Cerebellum (tissue), 4 donors: ENCODE measurements at places on chromosomes 6 and 20.

DNA sequence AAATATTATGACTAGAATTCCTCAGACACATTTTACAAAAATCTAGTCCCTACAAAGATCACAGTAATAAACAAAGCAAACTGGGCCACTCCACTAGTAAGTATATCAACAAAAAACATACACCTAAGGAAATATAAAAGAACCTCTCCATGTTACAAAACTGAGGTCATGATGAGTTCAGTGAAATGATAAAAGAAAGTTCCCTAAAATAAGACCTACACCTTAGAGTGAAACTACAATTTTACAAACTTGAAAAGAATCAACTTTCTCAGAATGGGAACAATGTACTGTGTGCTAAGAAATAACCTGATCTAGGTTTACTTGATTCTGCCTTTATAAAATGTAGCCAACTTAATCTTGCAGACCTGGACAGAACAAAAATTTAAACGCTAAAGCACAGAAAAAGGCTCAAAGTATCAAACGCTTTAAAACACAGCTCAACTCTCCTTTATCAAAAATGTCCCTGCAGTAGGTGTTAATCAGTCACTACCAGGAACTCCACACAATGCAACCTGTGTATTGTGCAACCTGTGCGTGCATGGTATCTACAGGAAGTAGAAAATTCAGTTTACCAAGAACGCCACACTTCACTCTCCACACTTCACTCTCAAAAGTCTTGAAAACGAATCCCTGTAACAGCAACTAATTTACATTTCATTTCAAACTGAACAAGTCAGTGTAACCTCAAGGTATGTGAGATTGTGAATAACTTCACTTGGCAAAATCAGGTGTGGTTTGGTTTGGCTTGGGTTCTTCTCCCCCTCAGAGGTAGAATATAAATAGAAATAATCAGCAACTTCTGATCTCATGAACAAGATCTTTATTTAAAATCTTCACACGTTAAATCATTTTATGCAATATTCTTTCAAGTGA is 1.8 kb downstream of the RALGAPA2 start:
- DNase-seq = no peak

DNA sequence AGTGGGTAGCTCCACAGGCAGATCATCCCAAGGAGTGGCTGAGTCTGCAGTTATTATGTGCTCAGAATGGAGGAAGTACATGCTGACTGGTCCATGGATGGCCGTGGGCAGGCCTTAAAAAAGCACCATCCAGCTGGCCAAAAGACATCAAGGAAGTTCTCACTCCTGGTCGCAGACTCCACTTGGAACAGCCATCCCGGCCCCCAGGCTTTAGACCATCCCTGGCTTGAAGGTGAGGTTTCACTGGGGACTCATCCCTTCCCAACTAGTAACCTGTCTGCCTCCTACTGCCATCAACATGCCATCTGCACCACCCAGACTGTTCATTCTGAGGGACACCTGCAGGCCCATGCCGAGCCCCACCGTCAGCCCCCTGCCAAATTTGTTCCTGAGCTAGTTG is 36.1 kb upstream of the OPRM1 start:
- no peak for DNase-seq

- no peak for DNase-seq
Observed at GRCh38 chr20:35329435-35330139, 37.4 kb upstream of the FAM83C start.

DNA sequence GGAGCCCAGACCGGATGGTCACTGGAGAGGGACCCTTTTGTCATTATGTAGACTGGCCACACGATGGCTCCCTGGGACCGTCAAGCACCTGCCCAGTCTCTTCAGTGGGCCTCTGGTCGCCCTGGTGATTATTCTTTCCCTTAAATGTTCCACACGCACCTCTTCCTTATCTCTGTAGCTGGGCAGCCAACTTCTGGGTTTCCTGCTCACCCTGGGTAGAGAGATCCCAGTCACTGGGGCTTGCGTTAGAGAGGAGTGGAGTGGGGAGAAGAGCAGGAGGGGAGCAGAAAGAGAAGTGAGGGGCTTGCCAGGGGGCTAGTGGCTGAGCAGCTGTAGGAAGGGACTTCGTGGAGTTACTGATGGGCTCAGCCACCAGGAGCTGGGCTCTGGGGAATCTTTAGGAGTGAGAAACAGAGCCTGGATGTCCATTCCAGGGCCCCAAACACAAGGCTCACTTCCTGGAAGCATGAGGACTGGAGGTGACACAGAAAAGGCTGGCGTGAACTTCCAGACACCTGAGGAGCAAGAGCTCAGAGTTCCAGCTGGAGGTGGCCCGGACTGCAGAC is 150.1 kb downstream of the DHX35 start:
- DNase-seq = peak; percentile 33

GRCh38 chr6:33277663-33278391 is 904 bp downstream of the B3GALT4 start:
- peak; percentile 25 for DNase-seq

- peak; percentile 3 for DNase-seq
Observed at GRCh38 chr6:87237804-87238203, 82.4 kb downstream of the ZNF292 start.

DNA sequence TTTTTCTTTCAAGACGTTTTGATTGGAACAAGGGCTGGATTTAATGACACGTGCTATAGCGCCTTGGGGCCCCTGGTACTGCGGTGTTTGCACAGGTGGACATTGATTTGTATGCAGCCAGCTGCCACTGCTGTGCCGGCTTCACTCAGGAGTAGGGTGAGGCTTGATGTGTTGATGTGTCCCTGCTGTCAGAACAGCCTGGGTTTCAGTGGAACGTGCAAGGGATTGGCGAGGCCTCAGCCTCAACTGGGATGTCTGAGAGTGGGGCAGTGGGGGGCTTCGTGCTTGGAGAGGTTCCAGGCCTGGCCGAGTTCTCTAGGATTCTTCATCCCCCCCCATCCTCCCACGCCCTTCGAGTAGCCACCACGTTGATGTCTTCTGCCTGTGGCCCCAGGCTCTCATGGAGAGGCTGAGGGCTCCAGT is 23.0 kb downstream of the PYGB start:
- DNase-seq = no peak

DNA sequence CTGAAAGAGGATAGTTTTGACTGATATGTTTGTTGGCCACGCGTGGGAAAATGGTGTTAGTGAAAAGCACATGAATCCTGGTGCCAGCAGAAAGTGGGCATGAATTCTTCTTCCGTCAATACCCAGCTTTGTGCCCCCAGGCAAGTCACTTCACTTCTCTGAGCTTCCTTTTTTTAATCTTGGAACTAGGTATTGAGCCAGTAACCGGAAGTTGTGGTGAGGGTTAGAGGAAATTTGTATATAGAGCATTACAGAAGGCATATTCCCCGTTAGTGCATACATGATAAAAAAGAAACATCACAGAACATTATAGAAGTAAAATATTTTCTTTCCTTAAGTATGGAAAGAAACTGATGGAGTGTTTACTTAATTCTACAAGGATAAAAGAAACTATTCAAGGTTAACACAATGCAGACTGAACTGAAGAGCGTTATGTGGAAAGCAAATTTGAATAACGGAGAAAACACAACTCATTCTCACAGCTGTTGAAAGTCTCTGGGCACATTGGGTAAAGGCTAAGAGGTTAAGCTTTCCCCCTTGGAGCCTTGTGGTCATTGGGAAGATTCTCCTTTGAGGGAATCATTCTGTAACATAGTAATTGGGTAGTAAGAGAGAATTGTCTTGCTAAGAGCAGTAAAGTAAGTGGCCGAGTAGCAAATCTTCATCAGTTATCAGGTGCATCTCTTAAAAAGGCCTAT is 223.1 kb downstream of the BCAS1 start:
- no peak for DNase-seq

DNA sequence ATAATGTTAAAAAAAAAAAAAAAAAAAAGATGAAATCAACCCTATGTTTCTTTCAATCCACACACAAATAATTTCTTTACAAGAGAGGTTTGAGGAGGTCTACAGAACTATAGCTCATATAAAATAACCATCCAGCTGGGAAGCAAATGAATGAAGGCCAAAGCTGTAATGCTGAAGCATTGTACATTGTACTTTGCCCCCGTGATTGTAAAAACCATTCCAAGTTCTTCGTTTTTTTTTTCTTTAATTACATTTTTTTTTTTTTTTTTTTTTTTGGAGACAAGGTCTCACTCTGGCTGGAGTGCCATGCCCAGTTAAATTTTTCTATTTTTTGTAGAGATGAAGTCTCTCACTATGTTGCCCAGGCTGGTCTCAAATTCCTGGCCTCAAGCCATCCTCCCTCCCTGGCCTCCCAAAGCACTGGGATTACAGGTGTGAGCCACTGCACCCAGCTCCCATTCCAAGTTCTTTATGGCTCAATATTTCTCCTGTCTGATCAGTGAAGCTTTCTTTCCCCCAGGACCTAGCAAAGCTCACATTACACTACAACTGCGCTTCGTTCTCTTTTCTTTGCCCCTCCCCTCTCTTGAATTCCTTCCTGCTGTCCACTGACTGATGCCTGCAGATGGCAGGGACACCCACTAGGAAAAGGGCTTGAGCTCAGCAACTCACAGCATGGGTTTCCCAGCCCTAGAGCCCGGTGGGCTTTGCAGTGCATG is 53.0 kb upstream of the NOP56 start:
- DNase-seq = no peak

GRCh38 chr6:17959302-17959701 is 28.1 kb downstream of the KIF13A start:
- no peak for DNase-seq

DNA sequence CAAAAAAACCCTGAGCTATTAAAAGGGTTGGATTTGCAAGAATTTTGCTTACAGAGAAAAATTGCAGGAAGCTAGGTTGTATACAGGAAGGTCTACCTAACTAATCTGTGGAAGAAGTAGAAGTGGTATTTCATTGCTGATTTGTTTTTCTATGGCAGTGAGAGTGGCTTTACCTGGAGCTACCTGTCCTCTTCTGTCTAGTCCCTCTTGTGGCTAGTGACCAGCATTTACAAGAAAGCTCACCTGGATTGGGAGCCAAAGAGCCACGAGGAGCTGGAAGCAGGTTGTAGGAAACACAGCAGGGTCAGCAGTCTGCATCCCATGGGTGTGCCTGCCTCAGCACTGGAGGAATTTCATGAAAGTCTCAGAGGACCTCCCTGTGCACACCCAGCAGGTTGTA is 120.3 kb upstream of the RALGAPA2 start:
- no peak for DNase-seq

- DNase-seq = no peak
Observed at GRCh38 chr6:158861686-158862381, 42.7 kb upstream of the EZR start.

DNA sequence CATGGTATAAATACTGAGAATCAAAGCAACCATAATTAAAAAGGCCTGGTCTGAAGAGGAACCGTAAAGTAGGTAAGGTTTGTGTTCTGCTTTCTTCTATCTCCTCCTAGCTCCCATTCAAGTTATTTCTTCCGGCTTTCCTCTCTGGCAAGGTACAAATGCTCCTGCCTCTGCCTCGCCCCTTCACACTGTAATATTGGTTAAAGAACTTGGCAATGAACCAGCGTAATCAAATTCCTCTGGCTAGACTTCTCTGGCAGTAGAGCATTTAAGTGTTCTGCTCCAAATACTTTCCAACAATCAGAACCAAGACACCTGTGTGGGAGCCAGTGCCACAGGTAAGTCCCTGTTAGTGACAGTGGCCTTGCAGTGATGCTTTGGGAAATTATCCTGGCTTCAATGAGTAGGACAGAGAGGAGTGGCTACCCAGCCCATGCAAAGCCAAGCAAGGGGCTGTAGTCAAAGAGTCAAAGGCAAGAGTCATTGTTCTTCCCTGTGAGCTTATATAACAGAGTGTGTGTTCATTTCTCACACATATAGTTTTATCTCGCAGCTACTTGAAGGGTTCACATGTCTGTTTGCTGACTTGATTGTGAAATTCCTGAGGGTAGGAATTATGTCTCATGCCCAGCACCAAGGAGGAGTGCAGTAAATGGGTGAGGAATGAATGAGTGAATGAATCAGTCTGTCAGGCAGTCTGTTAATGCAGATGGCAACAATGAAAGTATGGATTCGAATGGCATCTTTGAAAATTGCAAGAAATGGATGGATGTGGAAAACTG is 329.3 kb downstream of the NRN1 start:
- DNase-seq = no peak

GRCh38 chr6:13242590-13242989 is 85.7 kb downstream of the TBC1D7 start:
- no peak for DNase-seq

DNA sequence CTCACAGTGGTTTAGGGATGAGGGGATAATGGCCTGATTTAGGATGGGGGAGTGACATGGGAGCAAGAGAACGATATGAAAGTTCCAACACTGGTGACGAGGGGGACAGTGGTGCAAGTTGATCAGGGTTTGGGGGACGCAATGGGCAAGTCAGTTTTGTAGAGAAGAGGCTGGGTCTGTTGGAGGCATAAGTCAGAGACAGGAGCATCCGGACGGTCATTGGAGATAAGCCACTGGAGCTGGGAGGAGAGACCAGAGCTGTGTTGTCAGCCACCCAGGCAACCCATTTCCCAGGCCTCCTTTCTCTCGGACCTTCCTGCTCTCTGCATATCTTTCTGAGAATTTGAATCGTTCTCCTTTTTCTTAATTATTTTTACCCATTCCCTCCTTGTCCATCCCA is 9.5 kb downstream of the DNPH1 start:
- DNase-seq = no peak

- no peak for DNase-seq
Observed at GRCh38 chr6:72553531-72554511, 68.0 kb upstream of the KCNQ5 start.

- no peak for DNase-seq
Observed at GRCh38 chr6:106256201-106256968, 69.2 kb downstream of the ATG5 start.

- no peak for DNase-seq
Observed at GRCh38 chr6:165186441-165187205, 122.8 kb downstream of the C6orf118 start.

- DNase-seq = no peak
Observed at GRCh38 chr6:2942914-2943563, 28.3 kb downstream of the SERPINB6 start.

DNA sequence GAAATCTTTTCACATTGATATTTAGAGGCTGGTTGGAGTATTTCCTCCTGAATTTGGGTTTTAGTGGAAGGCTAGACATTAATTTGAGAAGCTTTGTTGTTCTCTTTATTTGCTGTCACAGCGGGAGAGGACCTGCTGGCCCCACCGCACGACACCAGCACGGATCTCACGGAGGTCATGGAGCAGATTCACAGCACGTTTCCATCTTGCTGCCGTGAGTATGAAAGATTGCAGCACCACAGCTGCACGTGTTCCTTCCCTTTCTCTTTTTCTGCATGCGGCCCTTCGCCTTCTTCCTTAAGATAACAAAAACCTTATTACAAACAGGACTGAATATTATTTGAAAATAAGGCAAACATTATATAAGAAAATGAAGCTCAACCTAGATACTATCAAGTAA is 555.5 kb downstream of the UTRN start:
- DNase-seq = no peak

DNA sequence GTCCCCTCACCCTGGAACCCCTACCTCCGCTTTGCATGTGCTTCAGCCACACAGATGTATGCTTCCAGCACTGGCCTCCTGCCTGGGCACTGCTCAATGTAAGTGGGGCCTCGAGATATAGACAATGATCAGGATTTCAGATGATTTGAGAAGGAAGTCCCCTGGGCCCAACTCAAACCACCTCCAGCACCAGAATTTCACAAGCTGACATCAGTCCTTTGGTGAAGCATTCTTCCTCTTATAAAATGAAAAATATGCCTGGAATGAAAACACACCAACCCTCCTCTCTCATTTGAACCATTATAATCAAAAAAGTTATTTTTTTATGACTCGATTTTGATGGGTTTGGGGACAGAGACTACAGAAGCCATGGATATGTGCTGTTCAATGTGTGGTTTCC is 48.5 kb downstream of the BTBD3 start:
- no peak for DNase-seq
